ENCODE measurements at places on chromosomes 7 and 10.

DNA sequence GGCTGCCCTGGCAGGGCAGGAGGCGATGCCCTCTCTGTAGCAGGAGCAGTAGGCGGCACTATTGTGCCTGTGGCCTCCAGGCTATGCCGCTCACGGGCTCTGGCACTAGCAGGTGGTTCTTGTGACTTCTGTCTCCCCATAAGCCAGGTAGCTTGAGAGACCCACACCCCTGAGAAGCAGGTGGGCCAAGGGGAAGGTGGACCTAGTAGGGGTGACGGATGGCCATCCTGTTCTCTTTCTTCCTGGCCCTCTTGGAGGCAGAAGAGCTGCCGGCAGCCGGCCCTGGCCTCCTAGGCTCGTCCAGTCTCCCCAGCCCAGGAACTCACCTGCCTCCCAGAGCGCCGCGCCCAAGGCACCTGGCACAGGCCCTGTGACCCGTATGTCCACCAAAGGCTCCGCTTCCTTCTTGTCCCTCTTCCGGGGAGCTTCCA lies 15.4 kb downstream of the MMRN2 start:
- no peak for DNase-seq

DNA sequence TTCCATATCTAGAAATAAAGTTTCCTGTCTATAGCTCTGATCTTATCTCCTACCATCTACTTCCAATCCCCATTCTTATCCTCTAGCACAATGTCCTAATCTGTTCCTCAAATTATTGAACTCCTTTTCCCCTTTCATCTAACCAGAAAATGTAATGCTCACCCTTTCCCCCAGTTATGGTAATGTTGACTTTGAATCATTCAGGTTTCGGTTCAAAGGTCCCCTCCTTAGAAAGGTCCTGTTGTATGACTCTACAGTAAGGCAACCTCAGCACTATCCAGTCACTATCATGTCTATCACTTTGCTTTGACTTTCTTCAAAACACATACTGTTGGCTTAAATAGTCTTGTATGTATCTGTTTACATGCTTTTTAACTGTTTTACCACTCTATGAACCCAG lies 264.2 kb upstream of the PCDH15 start:
- no peak for DNase-seq

DNA sequence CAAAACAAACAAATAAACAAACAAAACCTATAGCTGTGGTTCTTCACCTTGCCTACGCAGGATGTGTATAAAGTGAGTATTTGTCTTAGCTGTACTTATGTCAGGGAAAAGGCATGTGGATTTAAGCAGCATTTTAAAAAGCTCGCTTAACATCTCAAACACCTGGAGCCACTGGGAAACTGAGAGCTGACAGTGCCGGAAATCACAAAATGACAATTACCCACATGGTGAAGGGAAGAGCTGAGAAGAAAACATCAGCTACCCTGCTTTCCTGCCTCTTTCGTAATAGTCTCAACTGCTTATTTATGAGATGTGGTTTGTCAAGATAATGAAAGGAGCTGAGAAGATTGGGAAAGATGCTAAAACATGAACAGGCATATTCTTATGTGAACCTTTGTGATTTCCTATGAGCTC lies 31.1 kb upstream of the MSMB start:
- DNase-seq, result no peak

DNA sequence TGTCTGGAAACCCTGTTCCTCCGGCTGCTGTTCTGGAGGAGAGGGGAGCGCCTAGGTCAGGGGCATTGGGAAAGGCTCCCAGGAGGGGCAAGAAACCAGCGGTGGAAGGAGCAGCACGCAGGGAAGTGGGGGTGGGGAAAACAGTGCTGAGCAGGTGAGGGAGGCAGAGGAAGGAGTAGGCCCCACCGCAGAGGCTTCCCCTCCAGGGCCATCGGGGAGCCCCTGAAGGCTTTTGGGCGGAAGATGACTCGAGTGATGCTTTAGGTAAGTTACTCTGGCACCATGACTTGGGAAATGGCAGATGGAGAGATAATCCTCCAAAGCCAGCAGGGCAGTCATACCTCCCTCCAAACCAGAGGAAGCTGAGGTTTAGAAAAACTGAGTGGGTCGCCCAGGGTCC lies 106.5 kb upstream of the ANLN start:
- DNase-seq, result no peak

DNA sequence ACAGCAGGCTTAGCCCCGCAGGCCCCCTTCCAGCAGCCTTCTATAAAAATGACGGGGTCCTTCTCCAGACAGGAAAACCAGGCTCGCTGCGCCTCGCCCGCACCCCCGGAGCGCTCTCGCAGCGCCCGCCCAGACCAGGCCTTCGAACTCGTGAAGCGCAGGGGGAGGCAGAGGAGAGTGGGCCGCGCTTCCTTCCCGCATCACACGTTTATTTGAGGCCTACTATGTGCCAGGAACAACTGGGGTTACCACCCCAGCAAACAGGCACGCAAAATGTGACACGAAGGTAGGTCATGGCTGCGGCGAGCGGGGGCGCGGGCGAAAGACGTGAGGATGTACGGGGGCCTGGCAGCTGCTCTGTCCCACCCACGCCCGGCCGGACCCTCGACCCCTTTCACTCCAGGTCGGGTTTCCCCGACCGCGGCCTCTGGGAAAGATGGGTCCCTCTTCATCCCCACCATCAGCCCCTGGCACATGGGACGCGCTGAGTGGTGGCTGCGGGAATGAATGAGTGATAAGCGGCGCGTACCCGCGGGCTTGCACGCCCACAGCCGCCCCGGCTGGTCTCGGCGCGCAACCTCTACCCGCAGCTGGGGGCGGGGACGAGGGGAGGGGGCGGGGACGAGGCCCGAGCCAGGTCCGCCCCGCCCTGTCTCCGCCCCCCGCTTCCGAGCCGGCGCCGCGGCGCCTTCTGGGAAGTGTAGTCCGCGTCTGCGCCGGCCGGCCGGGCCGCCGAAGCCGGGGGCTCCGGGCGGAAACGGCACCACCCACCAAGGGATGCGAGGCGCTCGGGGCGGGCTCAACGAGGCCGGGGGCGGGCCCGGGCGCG lies 59.1 kb downstream of the ZNF467 start:
- peak; percentile 90 for DNase-seq

DNA sequence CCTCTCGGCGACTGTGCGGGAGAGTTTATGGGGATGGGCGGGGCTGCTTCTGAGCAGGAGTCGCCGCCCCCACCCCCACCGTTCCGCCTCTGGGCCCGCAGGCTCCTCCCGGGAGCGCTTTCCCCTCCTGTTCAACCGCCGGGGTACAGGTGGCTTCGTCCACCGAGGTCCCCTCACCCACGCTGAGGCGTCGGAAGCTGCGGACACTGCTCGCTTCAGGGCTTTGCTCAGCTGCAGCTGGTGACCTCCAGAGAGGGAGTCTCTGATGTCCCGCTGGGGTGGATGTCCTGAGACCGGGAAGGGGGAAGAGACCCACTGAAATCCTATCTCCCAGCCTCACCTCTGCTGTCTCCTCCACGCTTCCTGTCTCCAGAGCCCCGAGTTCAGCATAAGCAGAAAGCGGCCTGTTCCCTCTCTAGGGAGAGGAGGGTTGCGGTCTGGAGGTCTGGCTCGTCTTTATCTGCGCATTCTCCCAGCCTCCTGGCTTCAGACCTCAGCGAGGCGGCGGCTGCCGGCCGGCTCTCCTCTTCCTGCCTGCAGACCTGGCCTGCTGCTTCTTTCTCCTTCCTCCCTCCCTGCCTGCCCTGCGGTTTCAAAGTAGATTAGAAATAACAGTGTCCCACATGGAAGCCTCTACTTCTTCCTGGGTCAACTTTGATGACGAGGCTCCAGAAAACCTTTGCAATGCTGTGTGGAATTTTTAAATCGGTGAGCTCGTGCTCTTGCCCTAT lies 1.8 kb downstream of the CYP2E1 start:
- DNase-seq, result peak; percentile 27

GRCh38 chr10:68560943-68561864 lies 1.1 kb downstream of the TET1 start:
- DNase-seq, result peak; percentile 44

- DNase-seq, result no peak
These were observed 75.7 kb downstream of the COBL start for GRCh38 chr7:51240868-51241267.

GRCh38 chr7:36944838-36945237 lies 220.5 kb upstream of the AOAH start:
- DNase-seq, result no peak

GRCh38 chr10:1377231-1377630 lies 321.0 kb downstream of the WDR37 start:
- DNase-seq, result no peak

GRCh38 chr7:137169282-137169698 lies 174.2 kb downstream of the PTN start:
- peak; percentile 83 for DNase-seq

DNA sequence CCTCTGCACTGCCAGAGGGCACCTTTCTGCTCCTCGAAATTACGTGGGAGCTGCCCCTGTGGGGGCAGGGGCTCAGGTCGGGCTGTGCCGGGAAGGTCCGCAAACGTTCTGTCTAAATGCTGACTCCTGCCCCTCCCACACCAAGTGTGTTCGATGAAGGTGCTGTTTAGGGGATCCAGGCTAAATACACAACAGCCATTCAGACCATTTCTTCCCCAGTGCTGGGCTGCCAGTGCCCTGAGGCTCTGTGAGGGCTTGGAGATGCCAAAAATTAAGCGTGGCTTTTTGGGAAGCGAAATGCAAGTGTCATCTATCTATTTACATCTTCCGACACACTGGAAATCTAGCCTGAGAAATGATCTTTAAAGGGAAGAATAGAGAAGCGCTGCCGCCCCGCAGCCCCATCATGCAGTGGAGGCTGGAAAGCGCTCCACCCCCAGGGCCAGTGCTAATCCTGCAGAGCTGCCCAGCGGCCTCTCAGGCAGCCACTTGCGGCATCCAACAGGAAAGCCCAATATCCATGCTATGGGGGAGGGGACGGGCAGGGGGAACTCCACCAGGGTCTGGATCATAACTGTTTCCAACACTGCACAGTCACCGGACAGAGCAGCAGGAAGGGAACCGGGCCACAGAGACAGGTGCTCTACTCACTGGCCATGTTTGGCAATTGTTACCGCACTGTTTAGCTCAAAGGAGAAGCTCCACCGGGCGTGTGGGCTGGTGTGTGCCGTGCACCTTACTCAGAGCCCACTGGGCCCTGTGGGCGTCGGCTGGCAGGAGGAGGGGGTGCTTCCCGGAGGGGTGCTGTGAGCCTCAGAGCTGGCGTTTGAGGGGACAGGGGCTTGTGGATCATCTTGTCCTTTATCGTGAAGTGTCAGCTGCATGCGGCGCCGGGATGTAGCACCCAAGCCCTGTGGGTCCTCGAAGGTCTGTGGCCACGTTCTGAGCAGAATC lies 205.5 kb downstream of the DNAJB6 start:
- DNase-seq, result no peak

GRCh38 chr10:96610817-96611216 lies 24.0 kb upstream of the TM9SF3 start:
- no peak for DNase-seq

DNA sequence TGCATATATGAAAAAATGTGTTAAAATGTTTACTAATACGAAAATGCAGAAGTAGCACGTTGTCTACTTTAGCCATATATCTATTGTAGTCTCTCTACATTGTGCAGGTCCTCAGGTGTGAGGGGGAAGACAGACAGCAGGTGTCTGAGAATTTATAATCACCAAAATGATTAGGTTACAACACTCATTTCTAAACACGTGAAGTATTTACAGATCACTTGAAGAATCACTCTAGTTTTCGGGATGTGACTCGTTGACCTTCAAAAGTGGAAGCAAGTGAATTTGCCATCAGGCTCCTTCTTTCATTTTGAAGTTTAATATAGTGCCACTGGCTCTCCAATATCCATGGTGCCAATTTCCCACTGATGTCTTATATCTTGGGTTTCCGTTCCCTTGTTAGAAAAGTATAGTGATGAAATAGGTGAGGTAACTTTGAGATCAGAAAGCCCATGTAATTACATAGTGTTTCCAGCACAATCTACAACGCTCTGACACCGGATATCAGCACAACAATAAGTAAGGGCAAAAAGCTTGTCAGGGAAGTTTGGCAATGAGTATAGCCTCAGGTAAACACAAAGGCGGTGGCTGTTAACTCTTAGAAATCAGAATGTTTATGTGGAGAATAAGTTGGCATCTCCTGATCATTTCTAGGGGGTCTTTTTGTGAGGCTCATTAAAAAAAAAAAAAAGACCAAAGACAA lies 57.5 kb upstream of the SP4 start:
- no peak for DNase-seq

- no peak for DNase-seq
These were observed 189.2 kb upstream of the COL1A2 start for GRCh38 chr7:94205529-94205928.
